ENCODE measurements at places on chromosomes 16 and 17.

DNA sequence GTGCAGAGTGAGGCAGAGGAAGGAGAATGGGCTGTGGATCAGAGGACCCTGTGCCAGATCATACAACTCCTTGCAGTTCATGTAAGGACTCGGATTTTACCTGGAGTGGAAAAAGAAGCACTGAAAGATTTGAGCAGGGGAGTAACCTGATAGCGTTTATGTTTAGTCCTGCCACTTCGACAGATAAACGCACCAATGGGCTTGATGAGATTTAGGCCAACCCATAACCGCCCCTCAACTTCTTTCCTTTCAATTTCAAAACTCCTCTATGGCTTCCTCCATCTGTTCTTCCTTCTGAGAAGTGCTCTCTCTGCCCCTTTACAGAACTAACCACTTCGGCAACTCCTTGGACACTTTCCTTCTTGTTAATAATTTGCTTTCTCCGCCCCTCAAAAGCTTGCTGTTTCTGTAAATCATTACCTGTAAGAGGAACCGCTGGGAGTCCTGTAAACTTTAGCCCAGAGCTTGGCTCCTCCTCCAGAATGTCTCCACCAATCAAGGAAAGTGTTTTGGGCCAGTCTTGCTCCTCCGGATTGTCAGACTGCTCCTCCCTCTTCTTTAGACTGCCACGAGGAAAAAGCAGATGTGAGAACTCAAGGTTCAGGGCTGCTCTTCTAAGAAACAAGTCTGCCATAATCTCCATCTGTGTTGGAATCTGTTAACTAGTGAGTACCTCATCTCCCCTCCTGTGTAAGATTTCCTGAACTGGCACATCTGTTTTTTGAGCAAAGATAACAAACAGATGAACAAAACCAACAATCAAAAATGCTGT lies at the start of gene ACSM3:
Gene ACSM3, plus strand, starts transcription at position 554 of the 772 bp plus-strand sequence. CDS start 6,021 bp downstream, outside the sequence.
- peak; percentile 78 for DNase-seq

GRCh38 chr17:77616254-77616731 lies 342.2 kb upstream of the TNRC6C start:
- DNase-seq = no peak

DNA sequence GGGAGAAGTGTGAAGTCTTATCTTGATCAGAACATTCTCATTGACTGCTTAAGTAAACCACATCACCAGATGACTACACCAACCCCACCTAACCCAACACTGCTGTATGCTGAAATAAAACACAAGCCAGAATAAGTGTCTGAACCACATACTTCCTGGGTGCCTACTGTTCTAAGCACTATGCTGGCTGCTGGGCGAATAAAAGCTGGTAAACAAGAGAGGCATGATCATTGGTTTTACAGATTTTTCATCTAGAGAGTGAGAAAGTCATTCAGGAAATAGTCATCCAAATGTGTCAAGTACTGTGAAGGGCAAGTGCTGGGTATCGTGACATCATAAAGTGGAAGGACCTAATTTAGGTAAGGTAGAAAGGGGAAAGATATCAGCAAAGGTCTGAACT lies 199.0 kb upstream of the SOX9 start:
- peak; percentile 27 for DNase-seq

DNA sequence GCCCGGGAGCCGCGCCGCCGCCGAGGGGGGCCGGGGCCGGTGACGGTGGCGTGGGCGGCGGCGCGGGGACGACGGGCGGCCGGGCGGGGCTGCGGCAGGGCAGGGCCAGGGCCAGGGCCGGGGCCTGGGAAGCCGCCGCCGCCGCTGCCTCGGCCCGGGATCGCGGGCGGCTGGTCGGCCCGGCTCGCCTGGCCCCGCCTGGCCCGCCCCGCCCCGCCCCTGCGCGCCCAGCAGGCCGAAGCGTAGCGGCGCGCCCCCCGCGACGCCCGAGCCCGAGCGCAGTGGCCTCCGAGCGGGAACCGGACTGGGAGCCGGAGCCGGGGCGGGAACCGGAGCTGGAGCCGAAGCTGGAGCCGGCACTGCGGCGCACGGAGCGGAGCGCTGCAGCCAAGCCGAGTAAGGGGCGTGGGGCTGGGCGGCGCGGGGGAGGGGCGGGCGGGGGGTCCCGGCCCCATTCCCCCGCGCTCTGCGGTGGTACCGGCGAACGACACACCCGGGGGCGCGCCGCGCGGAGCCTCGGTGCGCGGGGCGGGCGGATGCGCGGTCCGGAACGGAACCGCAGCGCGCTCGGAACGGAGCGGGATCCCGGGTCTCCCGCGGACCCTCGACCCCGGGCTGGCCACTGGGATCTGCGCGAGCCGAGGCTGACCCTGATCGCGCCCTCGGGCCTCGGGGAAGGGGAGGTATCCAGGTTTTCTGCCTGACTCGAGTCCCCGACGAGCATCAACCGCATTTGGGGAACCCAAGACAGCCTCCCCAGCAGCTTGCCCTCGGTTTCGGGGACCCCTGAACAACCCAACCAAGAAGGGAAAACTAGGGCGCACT lies at the start of gene BEAN1:
Gene BEAN1, plus strand, starts transcription at position 260 of the 825 bp plus-strand sequence. CDS start 10,382 bp downstream, outside the sequence.
- DNase-seq = peak; percentile 43

- DNase-seq = no peak
Measured at GRCh38 chr17:42279776-42280630, 3.8 kb upstream of the STAT5B start.
